ENCODE measurements at places on chromosomes 2 and 18.

- peaks cover 8% of the 10 kb centered on the region for H3K4me1 ChIP-seq
- DNase-seq = no peak
- H3K27ac ChIP-seq = no peak overlapping the region
Measured at GRCh38 chr2:239963646-239964205, 61.4 kb downstream of the NDUFA10 start.

- peak overlapping the region; percentile 81 for H3K27ac ChIP-seq
- DNase-seq = no peak
- H3K27me3 ChIP-seq = no peaks in the 10 kb centered on the region
Measured at GRCh38 chr2:54898456-54899226, 151.6 kb downstream of the RTN4 start.

- no peak overlapping the region for H3K4me3 ChIP-seq
- H3K27ac ChIP-seq = no peak overlapping the region
- DNase-seq = no peak
- H3K4me1 ChIP-seq = no peaks in the 10 kb centered on the region
- H3K27me3 ChIP-seq = peaks cover 1% of the 10 kb centered on the region
Measured at GRCh38 chr2:219704878-219705277, 77.4 kb downstream of the SLC4A3 start.

GRCh38 chr2:172912266-172912665, 163.4 kb upstream of the MAP3K20 start:
- H3K36me3 ChIP-seq = no peaks in the 10 kb centered on the region
- H3K27ac ChIP-seq = no peak overlapping the region
- no peaks in the 10 kb centered on the region for H3K4me1 ChIP-seq
- H3K4me3 ChIP-seq = no peak overlapping the region
- no peaks in the 10 kb centered on the region for H3K27me3 ChIP-seq

GRCh38 chr2:37453027-37453426, 108.6 kb downstream of the QPCT start:
- no peak overlapping the region for H3K27ac ChIP-seq
- peaks cover 33% of the 10 kb centered on the region for H3K4me1 ChIP-seq
- H3K4me3 ChIP-seq = no peak overlapping the region
- H3K27me3 ChIP-seq = no peaks in the 10 kb centered on the region
- no peak for DNase-seq

DNA sequence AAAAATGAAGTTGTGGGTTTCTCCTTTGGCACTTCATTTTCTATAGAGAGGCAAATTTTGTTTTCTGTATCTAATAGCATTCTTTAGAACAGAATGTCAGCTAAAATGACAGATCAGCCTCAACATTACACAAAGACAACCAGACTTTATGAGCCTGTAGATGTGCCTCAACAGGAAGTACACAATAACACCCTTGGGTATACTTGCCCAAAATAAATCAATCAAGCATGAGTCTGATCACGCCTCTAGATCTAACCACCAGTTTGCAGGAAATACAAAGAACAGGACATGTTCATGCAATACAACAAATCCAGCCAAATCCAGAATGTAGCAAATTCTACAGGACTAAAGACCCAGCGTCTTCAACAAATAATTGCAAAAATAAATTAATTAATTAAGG, 11.2 kb upstream of the DAPL1 start:
- no peak overlapping the region for H3K27ac ChIP-seq
- H3K4me3 ChIP-seq = no peak overlapping the region
- no peak for DNase-seq
- H3K36me3 ChIP-seq = no peaks in the 10 kb centered on the region
- H3K27me3 ChIP-seq = peaks cover 4% of the 10 kb centered on the region
- no peaks in the 10 kb centered on the region for H3K4me1 ChIP-seq

Measured in activated CD4-positive, alpha-beta T cell treated with anti-CD3 and anti-CD28 coated beads, Interleukin-2, amount 10 ng/mL, durations not matched to agents 7 days and 5 days (primary cell).